ENCODE measurements at places on chromosomes 1 and 21. TPM values are rescaled to one million over a fixed set of nuclear protein-coding genes. Genes with fewer than 3 reads are reported as not detected.

RAB29 gene
- 38.9 TPM for polyA plus RNA-seq

F13B gene
- 0.13 TPM for polyA plus RNA-seq

RNPEP gene
- 74.5 TPM for polyA plus RNA-seq

SAMD11 gene
- polyA plus RNA-seq = 45.7 TPM

CNR2 gene
- polyA plus RNA-seq = 0.08 TPM

CCDC190 gene
- not detected for polyA plus RNA-seq

NUAK2 gene
- polyA plus RNA-seq = 9.3 TPM

GUCA2B gene
- polyA plus RNA-seq = not detected

CFHR3 gene
- polyA plus RNA-seq = 0.50 TPM

FMN2 gene
- polyA plus RNA-seq = 6.9 TPM

PPIAL4G gene
- 0.13 TPM for polyA plus RNA-seq

TFF2 gene
- polyA plus RNA-seq = not detected

GREM2 gene
- polyA plus RNA-seq = 0.65 TPM

SNRPE gene
- 275 TPM for polyA plus RNA-seq

DDR2 gene
- 22.2 TPM for polyA plus RNA-seq

PGBD5 gene
- polyA plus RNA-seq = 5.8 TPM

SPRR4 gene
- not detected for polyA plus RNA-seq

TRAF5 gene
- polyA plus RNA-seq = 27.9 TPM

TP73 gene
- polyA plus RNA-seq = 0.55 TPM

SSR2 gene
- 362 TPM for polyA plus RNA-seq

Measured in left kidney (tissue), 8 donors.